ENCODE measurements at places on chromosomes 7 and 10.

GRCh38 chr7:151032936-151033863 is 5.0 kb downstream of the ABCB8 start:
- DNase-seq = no peak

DNA sequence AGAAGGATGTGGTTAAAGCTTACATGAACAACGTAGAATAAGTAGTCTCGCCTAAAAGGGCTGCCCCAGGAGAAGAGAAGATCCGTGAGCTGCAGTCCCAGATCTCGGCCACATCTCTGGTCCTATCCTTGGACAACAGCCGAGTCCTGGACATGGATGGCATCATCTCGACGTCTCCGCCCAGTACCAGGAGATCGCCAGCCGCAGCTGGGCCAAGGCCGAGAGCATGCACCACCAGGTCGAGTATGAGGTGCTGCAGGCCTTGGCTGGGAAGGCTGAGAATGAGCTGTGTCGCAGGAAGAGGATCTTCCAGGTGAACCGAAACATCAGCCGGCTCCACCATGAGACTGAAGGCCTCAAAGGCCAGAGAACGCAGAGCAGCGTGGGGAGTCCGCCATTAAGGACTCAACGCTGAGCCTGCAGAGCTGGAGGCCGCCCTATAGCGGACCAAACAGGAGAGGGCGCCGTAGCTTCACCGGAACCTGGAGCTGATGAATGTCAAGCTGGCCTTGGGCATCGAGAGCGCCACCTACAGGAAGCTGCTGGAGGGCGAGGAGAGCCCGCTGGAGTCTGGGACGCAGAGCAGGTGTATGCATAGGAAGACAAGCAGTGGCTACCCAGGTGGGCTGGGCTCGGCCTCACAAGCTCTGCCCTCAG is 22.2 kb downstream of the LIPK start:
- no peak for DNase-seq

- DNase-seq = no peak
Observed at GRCh38 chr10:113300617-113301016, 252.2 kb upstream of the HABP2 start.

- no peak for DNase-seq
Observed at GRCh38 chr7:139029353-139029752, 6.5 kb downstream of the ZC3HAV1L start.

GRCh38 chr7:37265876-37266275 is 182.8 kb downstream of the ELMO1 start:
- no peak for DNase-seq

- no peak for DNase-seq
Observed at GRCh38 chr7:2159176-2159520, 73.6 kb downstream of the MAD1L1 start.

DNA sequence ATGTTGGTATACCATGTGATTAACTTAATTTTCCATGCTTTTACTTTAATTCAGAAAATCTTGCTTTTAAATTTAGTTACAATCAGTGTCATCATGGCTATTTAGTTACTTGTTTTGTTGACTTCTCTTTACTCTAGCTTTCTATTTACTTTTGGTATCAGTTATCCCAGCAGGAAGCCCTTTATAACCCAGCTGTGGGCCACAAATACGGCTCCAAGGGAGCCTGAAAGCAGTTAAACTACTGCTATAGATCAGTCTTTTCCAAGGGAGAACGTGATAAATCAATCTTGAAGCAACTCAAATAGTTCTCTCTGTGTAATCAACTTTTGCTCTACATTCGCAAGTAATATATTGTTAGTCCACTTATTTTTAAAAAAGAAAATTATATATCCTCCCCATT is 287.4 kb downstream of the CACNA2D1 start:
- DNase-seq = no peak

DNA sequence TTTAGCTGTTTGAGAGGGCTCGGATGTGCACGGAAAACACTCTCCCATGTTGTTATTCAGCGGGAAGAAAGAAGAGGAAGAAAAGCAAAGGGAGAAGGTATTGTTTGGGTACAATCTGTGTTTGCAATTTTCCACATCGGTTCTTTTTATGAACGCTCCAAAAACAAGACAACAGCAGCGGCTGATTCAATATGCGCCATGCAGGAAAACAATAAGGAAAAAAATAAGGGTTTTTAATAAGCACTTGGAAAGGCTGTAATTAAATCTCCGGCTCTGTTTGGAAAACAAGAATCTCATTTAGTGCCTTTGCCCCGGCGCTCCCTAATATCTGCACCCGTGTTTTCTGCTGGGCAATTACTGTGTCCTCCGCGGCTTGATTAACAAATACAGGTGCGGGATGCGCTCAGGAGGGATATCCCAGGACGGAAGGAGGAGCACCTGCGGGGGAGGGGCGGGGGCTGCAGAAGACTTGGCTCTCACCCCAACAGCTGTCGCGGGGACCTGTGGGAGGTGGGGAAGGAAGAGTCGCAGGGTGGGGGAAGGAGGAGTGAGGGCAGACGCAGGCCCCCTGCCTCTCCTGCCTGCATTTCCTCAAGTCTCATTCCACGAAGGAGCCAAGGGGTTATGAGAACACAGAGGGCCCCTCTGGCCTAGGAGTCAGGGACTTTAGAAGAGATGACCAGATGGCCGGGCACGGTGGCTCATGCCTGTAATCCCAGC is 181.5 kb upstream of the PODXL start:
- DNase-seq = no peak

DNA sequence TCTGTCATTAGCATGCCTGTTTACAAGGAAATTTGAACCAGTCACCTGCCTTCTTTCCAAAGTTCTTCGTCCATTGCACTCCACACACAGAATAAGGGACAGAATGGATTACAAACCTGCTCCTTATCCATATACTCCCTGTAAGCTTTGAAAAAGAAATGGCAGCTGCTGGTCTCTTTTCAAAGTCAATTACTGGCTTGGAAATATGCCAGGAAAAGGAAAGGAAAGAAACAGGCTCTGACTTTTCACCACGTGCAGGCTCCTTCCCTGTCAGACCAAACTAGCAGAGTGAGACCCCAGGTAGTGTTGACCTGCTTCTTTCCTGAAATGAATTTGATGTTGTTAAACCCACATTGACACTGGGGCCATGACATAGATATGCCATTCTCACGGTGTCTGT is 84.5 kb downstream of the LHFPL3 start:
- no peak for DNase-seq

DNA sequence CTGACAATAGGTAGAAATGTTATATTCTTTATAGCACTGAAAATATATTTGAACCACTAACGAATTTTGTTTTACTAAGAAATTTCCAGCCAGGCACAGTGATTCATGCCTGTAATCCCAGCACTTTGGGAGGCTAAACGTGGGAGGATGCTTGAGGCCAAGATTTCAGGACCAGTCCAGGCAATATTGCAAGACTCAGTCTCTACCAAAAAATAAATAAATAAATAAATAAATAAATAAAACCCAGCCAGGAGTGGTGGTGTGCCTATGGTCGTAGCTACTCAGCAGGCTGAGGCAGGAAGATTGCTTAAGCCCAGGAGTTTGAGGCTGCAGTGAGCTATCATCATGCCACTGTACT is 39.8 kb downstream of the PIP4K2A start:
- DNase-seq = no peak

DNA sequence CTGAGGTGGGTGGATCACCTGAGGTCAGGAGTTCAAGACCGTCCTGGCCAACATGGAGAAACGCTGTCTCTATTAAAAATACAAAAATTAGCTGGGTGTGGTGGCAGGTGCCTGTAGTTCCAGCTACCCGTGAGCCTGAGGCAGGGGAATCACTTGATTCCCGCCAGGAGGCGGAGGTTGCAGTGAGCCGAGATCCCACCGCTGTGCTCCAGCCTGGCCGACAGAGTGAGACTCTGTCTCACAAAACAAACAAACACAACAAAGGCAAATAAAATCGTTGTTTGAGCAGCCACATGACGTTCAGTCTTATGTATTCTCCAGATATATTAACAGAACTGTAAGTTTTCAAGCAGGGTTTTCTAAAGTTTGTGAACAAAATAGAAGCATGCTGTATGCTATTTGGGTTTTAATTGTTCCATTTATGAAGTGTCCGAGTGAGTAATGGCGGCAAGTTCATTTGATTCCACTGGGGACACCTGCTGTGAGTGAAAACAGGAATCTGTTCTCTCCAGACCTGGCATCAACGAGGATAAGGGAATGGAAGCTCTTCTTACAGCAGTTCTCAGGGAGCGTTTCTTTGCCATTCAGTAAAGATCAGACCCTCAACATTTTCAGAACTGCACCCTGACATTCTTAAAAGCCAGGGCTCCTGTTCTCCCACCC is 122.5 kb upstream of the PITRM1 start:
- no peak for DNase-seq

DNA sequence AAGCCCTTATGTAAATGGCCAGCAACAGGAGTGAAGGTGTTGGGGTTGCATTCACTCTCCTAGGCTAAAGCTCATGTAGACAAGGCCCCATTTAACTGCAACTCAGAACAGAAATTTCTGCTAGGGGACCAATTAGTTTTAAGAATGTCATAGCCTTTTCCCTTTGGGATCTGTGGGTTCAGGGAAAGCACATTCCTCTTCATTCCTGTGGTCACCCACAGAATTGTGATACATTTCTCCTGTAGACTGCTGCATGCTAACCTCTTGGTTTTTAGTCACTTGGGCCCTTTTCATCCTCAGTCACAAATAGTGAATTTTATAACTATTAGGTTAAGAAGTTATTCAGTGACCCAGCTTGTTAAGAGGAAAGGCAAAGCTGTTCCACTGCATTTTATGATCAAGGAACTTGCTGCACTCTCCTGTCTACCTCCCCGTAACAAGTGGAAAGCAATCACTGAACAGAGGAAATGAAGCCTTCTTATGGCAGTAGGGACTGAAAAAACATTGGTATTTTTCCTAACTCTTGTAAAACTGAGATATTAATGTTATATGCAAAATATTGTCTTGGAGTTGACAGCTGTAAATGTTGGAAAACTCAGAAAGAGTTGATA is 124.9 kb downstream of the SND1 start:
- no peak for DNase-seq

- DNase-seq = no peak
Observed at GRCh38 chr7:80967071-80967916, 48.4 kb upstream of the SEMA3C start.
